ENCODE measurements at places on chromosomes 16 and 17. TPM values are rescaled to one million over a fixed set of nuclear protein-coding genes. Genes with fewer than 3 reads are reported as not detected.

The SBK1 gene
- 9.7 TPM for total RNA-seq

The NEUROD2 gene
- total RNA-seq: not detected

The TEX2 gene
- 18.5 TPM for total RNA-seq

The MMP28 gene
- 0.21 TPM for total RNA-seq

DNA sequence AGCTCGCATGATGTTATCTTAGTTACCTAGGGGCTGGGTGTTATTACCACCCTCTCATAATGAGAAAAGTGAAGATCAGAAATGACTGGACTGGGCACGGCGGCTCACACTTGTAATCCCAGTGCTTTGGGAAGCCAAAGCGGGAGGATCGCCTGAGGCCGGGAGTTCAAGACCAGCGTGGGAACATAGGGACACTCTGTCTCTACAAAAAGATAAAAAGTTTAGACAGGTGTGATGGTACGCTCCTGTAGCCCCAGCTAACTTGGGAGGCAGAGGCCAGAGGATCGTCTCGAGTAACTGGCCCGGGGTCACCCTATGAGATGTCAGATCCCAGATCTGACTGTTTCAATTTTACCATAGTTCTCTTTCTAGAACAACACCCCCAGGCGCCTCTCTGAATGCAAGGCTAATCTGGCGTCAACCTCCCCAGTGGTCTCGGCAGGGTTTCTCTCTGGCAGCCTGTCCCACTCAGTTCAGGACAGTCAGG is 1.9 kb upstream of the CCDC102A start:
- DNase-seq: no peak

DNA sequence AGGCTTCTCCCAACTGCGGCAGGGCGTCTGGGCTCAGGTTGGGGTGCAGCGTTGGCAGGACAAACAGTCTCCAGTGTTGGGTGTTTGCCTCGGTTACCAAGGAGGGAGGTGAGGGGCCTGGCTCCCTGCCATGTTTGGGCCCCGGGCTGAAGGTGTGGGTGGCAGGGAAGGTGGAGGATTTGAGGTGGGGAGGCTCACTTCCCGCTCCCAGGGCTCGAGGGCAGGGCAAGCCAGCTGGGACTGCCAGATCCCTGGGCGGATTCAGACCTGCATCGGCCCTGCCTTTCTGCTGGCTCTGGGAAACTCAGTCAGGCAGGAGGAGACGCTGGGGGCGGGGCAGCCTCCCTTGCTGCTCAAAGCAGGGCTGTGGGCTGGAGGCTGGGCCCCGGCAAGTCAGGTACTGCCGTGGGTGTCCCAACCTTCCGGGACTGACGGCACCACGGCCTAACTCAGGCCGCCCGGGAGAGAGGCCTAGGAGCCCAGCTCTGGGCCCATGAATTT is 31.3 kb upstream of the KRT17 start:
- no peak for DNase-seq

DNA sequence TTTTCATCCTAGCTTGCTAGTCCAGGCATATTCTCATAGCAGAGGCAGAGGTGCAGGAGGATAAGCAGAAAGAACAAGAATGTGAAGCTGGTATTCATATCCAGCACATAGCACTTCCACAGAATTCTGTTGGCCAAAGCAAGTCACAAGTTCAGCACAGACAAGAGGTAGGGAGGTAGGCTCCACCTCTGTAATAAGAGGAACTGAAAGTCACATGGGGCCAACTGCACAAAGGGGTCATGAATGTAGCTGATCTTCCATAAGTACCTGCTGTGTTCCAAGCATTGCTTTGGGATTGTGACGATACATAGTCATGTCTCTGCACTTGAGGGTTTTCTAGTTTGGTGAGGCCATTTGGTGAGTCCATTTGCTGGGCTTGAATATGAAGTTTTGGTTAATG is 110.8 kb upstream of the MPHOSPH6 start:
- no peak for DNase-seq

DNA sequence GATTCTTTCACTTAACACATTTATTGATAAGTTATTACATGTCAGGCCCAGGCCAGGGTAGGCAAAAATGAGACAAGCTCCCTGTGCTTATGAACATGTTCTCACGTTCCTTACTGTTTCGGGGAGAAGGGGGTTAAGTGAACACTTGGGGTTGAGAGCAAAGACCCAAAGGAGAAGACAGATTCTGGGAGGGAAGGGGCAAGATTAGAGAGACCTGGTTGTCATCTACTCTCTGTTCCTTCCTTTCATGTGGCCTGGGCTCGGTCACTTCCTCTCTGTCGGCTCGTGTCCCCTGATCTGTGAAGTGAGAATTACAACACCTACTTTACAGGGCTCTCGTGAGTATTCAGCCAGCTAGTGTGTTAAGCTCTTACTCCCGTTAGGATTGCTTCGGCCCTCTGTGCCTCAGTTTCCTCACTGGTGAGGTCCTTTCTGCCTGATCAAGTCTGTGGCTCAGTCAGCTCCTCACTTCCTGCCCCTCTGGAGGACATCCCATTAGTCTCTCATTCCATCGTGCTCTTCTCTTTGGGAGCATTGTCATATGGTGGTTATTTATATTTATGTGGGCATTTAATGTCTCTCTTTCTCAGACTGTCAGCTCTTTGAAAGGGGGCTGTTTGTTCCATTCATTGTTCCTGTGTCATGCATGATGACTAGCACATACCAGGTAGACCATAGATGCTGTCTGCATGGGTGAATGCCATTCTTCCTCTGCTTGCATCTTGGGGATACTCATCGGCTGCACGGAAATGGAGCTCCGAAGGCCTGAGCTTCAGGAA is 38.9 kb downstream of the PLCG2 start:
- DNase-seq: no peak

DNA sequence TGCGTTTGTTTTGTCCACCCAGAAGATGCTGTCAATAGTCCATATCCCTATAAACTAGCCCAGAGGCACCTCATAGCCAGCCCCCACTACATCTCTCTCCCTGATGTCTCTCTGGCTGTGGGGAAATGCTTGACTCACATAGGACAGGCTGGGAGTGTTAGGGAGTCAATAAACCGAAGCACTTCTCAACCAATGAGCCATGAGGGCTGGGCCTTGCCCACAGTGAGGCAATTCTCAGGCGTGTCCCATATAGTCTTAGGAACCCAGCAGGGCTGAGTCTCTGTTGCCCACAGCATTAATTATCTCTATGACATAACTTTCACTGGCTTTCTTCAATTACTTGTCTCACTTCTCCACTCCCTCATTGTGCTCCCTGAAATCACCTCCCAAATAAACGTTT is 387.3 kb upstream of the CDH11 start:
- DNase-seq: no peak

DNA sequence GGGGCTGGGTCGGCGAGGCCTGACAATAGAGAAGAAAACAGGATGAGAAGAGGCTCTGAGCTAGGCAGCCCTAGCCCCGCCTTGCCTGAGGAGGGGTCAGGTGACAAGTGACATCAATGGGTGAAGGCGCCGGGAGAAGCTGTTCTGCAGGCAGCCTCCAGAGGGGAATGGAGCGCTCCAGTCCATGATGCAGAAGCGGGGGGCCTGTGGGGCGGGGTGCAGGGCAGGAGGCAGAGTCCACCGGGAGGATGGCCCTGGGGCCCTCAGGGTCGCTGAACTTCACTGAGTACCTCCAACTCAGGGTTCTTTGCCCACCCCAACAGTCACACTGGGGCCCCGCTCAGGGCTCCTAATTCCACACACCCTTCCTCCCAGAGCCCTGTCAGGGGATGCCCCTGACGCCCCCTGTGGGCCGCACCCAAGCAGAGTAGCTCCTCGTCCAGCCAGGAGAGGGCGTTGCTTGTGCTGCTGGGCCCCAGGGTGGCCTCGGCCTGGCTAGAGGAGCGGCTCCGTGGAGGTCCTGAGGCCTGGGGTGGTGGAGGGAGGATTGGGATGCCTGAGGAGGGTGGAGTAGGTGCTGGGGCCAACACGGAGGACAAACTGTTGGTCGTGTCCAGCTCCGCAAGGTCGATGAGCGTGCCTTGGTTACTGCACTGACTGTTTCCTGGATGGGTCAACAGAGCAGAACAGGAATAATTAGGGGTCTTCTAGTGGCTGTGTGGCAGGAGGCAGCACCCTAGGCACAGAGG is 20.8 kb downstream of the GGA3 start:
- peak; percentile 61 for DNase-seq

- no peak for DNase-seq
These were observed 503.5 kb downstream of the HS3ST4 start for GRCh38 chr16:26195225-26195624.

GRCh38 chr16:11581678-11582077 is 5.0 kb downstream of the LITAF start:
- no peak for DNase-seq
